ENCODE measurements at places on chromosomes 6 and 20. TPM values are rescaled to one million over a fixed set of nuclear protein-coding genes. Genes with fewer than 3 reads are reported as not detected.

ELOVL4 gene
- 1.8 TPM for polyA plus RNA-seq

BAK1 gene
- 51.4 TPM for polyA plus RNA-seq

RSPO3 gene
- 0.02 TPM for polyA plus RNA-seq

HAO1 gene
- not detected for polyA plus RNA-seq

PDE7B gene
- polyA plus RNA-seq: not detected

SYCP2 gene
- polyA plus RNA-seq: 0.02 TPM

THEMIS gene
- not detected for polyA plus RNA-seq

TFAP2D gene
- not detected for polyA plus RNA-seq

SASH1 gene
- polyA plus RNA-seq: 6.0 TPM

HSPA1B gene
- polyA plus RNA-seq: 43.8 TPM

ME1 gene
- 0.69 TPM for polyA plus RNA-seq

STMND1 gene
- polyA plus RNA-seq: not detected
